ENCODE measurements at places on chromosomes 7 and 10.

- DNase-seq: no peak
Observed at GRCh38 chr7:132149436-132150304, 426.6 kb downstream of the PLXNA4 start.

GRCh38 chr7:135190703-135191102 is 20.2 kb upstream of the CYREN start:
- no peak for DNase-seq

DNA sequence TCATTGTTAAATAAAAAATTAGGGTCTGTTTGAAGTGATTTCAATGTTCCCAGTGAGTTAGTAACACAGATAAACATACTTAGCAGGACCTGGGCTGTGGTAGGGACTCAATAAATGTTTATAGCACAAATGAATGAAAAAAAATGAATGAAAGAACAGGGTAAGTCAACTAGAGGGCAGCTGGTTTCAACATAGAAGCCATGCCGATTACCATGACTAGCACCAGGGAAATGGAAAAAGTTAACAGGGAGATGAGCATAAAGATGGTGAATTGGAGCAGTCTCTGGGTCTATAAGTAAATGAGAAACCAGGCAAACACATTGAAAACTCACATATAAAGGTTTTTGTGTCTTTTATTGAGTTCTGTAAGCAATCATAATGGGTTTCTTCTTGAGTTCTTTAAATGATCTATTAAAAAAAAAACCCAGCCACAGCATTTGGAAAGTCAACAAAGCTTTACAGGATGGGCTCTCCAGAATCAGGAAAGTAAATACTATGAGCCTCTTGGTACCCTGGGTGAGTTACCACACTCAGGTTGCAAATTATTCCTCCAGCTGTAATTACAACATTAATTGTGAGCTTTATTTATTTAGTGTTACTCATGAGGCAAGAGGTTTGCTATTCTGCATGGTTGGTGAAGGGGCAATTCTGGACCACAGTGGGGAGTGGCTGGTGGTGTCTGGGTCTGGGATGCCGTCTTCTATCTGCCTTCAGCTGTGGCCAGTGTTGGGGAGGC is 46.1 kb upstream of the MTPN start:
- no peak for DNase-seq

GRCh38 chr10:111139567-111139966 is 62.7 kb downstream of the ADRA2A start:
- DNase-seq: no peak

DNA sequence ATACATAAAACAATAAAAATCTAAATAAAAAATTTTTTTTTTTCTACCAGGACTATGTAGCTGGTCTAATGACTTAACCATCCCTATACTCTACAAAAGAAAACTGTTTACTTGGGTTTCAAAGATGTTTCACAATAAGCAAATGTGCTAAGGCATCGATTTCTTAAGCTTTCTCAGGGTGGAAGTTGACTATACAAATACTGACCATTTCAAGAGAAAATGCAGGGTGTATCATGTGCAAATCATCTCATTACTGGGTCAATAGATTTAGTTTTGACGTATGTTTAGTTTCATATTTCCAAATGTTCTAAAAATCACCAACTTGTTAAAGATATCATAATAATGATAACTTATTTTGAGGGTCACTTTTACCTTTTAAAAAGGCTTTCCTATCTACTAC is 7.5 kb downstream of the NRP1 start:
- DNase-seq: no peak

DNA sequence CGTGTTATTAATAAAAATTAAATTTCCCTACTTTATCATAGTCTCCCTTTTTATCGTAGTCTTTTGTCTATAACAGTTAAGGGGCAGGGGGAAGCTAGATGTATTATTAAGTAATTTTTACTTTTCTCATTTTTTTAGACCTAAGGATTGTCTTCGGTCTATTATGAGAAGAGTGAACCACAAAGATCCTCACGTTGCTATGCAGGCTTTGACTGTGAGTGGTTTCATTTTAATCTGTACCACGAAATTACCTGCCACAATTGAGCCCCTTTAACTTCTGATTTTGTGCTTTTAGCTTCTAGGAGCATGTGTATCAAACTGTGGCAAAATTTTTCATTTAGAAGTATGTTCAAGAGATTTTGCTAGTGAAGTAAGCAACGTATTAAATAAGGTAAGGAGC is 40.6 kb downstream of the STAM start:
- no peak for DNase-seq

GRCh38 chr7:95473276-95473985 is 12.3 kb upstream of the ASB4 start:
- no peak for DNase-seq

DNA sequence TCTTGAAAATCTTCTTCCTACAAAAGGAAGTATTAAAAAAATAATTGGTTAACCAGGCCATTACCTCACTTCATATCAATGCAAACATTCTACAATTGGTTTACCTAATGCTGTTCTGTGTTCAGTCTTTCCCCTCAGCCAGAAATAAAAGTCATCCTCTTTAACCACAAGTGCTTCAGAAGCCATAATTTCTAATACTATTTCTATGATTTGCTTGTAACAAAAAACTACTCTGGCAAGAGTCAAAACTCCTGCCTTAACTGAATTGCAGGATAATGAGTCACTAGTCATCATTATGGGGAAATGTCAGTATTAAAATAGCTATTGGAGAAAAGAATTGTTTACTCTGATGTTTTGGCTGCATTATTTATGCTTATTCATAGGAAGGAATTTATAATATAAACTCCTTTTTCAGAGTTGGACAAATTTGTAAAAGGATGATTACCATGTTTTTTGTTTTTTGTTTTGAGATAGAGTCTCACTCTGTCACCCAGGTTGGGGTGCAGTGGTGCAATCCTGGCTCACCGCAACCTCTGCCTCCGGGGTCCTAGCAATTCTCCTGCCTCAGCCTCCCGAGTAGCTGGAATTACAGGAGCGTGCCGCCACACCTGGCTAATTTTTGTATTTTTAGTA is 55.5 kb upstream of the ODAD2 start:
- DNase-seq: no peak

- no peak for DNase-seq
Observed at GRCh38 chr7:100726996-100727761, 6.2 kb upstream of the ZAN start.
